ENCODE measurements at places on chromosomes 4 and X.

GRCh38 chr4:27316176-27316575, 455.5 kb downstream of the STIM2 start:
- no peak for DNase-seq

- no peak for DNase-seq
These were observed 609.0 kb upstream of the HTR2C start for GRCh38 chrX:113974881-113975280.

DNA sequence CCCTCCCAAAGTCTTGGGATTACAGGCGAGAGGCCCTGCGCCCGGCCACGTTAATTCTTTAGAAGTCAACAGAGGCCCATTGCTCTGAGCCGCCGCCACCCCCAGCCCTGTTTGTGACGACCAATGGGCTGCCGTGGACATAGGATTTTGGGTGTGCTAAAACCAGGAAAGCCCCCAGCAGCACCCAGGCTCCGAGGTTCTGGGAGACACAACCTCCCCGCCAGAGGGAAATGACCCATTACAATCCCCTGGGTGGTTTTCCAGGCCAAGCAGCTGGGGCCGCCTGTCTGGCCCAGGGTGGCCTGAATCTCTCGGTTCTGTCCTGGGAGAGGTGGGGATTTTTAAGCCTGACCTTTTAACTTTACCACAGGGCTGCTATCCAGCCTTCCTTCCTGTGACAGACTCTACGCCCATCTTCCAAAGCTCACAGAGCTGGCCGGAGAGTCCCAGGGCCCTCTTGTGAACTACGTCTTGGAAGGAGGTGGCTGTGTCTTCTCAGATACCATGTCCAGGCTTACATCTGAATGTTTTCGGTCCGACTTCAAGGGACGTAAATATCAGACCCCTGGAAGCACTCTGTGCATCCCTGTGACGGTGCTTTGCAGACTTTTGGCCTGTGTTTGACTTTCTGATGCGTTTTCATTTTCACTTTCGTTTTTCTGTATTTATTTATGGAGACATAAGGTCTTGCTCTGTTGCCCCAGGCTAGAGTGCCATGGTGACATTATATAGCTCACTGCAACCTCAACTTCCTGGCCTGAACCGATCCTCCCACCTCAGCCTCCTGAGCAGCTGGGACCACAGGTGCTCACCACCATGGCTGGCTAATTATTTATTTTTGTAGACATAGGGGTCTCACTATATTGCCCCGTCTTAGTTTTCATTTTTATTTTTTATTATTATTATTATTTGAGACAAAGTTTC, 36.0 kb downstream of the P2RY8 start:
- DNase-seq = no peak

DNA sequence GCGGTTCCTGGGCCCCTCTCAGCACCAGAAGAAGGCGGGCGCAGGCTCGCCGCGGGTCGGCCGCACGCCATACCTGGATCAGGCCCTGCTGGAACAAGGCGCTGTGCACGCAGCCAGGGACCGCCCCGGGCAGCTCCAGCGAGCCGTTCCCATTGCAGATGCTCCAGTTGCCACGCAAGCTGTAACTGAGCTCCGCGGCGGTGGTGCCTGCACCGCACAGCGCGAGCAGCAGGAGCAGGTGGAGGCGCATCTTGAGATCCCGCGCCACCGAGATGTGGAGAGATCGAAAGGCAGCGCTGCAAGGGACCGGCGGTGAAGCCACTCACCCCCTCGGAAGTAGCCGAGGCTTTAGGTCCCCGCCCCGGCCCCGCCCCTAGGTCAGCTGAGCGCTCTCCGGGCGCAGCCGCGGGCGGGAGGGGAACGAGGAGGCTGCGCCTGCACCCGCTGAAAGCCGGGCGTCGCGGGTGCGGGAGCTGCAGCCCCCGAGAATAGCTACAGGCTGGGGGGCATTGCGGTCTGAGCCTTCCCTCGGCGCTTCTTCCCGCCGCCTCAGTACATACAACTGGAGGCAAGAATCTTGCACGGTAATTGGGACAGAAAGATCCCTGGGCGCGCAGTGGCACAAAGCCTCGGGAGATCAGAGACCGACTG, at the start of gene MANBA:
Gene MANBA (minus strand): TSS at position 324 of the 651 bp plus-strand sequence. CDS start 74 bp downstream, at position 250.
- DNase-seq = peak; percentile 33

- DNase-seq = no peak
These were observed 23.1 kb upstream of the BLTP1 start for GRCh38 chr4:122129061-122129460.

DNA sequence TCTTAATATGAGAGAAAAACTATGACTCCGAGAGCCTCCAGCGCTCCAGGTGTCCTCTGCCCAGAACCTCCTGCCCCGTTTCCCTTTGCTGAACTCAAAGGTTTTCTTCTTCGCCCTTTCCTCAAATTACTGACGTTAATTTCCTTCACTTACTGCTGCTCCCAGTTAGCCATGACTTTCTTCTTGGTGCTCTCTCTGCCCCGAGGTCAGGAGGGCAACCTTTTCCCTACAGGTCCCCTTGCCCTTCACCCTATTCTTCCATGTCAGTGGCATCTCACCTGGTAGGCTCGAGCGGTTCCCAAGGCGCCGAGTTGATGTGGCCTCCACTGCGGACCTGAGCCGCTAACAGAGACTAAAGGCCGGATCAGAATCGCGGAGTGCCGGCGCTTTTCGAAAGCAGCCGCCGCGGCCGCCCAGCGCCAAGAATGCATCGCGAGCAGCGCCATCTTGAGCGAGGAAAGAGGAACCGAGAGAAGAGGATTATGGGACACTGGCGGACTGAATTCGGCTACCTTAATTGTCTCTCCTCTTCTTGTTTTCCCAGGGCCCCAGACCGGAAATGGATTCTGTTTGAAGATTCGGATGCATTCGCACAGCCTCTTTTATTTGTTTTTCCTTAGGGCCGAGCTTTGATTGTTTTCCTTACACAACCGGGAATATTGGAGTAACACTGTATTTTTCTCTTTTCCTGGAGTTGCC, at the start of gene ABCB7:
Gene ABCB7 (minus strand): TSS at position 457 of the 699 bp plus-strand sequence. CDS start 11 bp downstream, at position 446.
- DNase-seq = no peak

DNA sequence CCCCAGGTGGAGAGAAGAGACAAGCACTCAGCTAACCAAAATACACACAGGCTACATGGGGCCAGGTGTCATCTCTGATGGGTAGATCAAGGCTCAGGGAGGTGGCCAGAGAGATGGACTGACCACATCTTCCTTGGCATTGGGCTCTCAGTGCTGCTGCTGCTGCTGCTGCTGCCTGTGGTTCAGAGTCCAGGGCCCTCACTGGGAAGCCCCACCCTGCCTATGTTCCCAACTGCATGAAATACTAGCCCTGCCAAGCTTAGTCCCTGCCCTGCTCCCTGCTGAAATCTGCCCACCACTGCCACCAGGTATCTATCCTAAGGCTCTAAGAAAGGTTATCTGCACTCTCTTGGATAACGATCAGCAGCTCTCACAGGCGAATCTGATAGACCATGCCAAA, 118.7 kb downstream of the EFHC2 start:
- no peak for DNase-seq

DNA sequence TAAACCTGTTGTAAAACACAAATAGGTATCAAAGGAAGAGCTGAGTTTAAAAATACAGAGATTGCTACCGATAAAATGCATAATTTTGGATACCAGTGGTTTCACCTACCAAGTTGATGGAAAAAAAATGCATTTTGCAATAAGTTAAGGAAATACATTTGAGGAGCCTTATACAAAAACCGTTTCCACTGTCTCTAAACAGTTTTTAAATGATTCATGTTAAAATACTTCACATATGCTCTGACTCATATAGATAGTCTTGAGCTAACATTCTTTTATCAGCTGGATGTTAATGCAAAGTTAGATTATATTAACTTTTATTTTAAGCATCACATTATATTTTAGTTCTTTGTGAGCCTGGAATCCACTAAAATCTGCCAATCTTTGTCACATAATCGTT, 50.6 kb upstream of the ANKRD17 start:
- DNase-seq = no peak

DNA sequence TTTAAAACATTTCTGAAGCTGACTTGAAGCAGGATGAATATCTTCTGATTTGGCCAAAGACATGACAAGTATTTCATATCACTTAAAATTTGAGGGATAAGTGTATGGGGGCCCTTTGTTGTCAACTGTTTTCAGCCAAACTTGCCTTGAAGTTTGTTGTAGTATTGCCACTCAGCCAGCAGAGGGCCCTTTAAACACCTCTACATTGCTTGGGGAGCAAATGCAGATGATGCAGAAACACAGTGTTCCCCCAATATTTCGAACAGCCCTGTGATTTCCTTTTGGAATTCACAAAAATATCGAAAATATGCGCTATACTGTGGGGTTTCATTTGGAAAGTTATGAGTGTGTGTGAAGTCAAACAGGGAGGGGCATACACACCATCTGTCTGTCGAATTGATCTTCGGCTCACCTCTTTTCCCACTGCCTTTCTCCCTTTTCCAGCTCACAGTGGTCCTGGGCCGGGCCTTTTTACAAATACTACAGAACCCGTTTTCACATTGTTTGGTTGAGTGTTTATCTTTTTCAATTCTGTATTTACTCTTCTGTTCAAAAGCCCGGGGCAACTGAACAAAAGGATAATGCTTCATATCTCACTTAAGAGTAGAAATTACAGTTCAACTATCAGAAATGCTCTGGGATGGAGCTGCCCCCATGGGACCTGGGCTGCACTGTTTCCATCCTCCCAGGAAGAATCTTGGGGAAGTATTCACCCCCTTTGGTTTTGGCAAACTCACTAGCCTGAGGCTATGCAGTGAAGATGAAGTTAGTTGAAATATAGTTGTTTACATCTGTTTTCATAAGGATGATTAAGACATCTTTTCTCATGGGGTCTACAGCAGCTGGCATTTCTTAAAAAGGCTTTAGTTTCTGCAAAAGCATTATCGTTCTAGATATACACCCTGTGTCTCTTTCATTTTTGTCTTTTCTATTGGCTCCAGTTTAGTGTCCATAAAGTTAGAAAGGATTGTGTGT, 137.6 kb downstream of the EGF start:
- DNase-seq = no peak

GRCh38 chr4:148808416-148808815, 366.2 kb upstream of the NR3C2 start:
- DNase-seq = no peak

- no peak for DNase-seq
These were observed 39.7 kb downstream of the CLDN2 start for GRCh38 chrX:106959901-106960300.

- no peak for DNase-seq
These were observed 92.0 kb downstream of the PRKX start for GRCh38 chrX:3621414-3621813.

GRCh38 chr4:111943796-111944203, 201.5 kb upstream of the FAM241A start:
- no peak for DNase-seq

DNA sequence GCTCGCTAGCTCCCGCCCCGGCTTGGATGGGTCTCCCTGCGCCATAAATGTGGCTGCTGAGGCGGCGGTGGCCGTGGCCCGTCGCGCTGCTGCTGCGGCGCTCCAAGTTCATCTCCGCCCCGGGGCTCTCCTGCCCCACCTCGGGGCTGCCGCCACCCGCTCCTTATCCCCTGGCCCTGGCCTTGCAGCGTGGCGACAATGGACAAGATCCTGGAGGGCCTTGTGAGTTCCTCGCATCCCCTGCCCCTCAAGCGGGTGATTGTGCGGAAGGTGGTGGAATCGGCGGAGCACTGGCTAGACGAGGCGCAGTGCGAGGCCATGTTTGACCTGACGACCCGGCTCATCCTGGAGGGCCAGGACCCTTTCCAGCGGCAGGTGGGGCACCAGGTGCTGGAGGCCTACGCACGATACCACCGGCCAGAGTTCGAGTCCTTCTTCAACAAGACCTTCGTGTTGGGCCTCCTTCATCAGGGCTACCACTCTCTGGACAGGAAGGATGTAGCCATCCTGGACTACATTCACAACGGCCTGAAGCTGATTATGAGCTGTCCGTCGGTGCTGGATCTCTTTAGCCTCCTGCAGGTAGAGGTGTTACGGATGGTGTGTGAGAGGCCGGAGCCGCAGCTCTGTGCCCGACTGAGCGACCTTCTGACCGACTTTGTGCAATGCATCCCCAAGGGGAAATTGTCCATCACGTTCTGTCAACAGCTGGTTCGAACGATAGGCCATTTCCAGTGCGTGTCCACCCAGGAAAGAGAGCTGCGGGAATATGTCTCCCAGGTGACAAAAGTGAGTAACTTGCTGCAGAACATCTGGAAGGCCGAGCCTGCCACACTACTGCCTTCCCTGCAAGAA, 763 bp downstream of the USP38 start:
- DNase-seq = no peak

DNA sequence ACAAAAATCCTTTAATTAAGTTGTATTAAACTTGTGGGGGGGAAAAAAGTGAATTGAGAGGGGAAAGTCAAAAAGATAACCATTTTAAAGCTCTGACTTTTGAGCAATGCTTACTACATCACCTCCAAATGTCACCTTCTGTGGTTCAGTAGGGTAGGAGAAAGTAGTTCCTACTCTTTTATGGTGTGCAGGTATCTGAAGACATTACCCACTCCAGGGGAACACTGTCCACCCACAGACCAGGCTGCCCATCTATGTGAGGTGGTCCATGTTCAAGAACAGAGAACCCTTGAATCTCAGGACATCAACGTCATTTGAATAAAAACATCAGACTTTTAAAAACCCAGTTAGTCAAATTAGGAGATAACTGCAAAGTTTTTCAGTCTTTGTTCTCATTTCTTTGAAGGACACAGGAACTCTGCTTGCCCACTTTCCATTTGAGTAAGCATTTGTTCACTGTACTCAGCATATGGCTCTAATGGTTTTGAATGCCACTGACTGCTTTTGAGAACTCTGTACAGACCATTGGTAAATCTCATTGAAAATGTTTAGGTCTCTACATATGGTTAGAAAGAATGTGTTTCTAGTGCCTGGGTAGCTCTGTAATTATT, 18.4 kb downstream of the NMU start:
- DNase-seq = no peak

GRCh38 chr4:138894709-138895108, 120.9 kb upstream of the NOCT start:
- no peak for DNase-seq

GRCh38 chr4:29704059-29704458, 1016.1 kb upstream of the PCDH7 start:
- no peak for DNase-seq

DNA sequence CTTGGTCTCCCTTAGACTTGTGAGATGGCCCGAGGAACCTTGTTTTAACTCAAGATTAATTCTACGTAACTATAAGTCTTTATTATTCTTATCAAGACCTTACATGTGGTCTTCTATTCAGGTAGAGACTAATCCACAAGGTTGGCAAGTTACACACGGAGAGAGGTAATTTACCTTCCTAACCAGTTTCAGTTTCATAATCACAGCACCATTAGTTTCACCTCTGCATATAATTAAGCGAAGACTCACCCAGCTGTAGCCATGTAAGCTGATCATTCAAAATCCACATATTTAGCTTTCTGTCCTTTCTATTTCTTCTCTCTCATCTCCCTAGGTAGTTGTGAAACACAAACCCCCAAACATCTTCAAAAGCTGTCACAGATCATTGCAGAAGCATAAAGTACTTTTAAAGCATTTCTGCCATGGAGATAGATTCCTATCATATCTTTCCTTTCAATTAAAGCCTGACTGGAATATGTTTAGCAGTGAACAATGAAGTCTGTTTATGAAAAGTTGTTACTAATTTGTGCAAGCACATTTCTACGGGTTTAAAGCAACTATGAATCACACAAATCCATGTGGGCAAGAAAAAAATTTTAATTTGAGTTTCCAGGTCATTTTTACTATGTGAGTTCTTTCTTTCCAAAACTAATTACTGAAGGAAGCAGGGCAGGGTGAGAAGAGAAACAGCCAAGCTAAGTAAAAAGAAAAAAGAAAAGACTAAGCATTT, 78.5 kb downstream of the BTC start:
- DNase-seq = no peak

- no peak for DNase-seq
These were observed 12.1 kb upstream of the CSN2 start for GRCh38 chr4:69977582-69977981.

All from thoracic aorta (tissue), 2 donors.